ENCODE measurements at places on chromosomes 16 and 17. TPM values are rescaled to one million over a fixed set of nuclear protein-coding genes. Genes with fewer than 3 reads are reported as not detected.

- DNase-seq = no peak
Measured at GRCh38 chr17:79865351-79866210, 26.3 kb upstream of the CBX4 start.

- no peak for DNase-seq
Measured at GRCh38 chr17:16934836-16935235, 37.1 kb downstream of the TNFRSF13B start.

Gene PLEKHG4
- 17.2 TPM for polyA plus RNA-seq

Gene PRDM7
- polyA plus RNA-seq = not detected

Gene CLEC19A
- polyA plus RNA-seq = not detected

DNA sequence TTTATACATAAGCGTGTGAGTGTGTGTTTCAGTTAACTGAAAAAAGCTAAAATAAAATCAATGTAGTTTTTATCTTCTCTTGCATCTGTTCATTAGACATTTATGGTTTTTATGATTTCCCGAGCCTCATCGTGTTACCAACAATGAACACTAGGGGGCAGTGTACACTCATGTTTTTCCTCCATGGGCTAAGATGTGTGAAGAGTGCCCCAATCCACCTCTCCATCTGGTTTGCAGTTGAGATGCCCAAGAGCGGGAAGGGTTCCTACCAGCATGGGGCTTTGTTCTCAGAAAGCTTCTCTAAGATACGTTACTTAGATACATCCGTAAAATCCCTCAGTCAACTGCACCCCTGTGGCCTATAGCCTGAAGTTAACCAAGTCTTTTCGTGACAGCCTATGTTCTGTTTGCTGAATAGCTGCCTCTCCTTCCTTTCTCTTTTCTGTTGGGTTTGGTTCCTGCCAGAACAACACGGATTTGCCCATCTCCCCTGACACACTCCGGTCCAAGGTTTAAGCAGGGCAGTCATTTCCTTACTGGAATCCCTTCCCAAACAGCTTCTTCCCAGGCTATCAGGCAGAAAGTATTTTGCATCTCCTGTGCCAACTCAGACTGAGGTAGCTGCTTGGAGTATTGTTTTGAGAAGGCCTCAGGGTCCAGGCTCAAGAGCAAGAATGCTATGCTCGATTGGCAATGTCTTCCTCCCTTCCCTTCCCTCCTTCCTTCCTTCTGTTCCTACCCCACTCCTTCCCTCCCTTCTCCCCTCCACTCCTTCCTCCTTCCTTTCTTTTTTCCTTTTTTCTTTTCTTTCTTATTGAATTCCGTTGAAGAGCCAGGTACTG lies 12.9 kb upstream of the ELAC2 start:
- DNase-seq = peak; percentile 13

- no peak for DNase-seq
Measured at GRCh38 chr17:6913608-6914443, 82.0 kb upstream of the ALOX12 start.

- DNase-seq = peak; percentile 83
Measured at GRCh38 chr16:84730406-84731106, 30.8 kb downstream of the USP10 start.

Gene GRB7
- 0.05 TPM for polyA plus RNA-seq

GRCh38 chr17:78434455-78435329 lies 56.2 kb downstream of the PGS1 start:
- DNase-seq = no peak

DNA sequence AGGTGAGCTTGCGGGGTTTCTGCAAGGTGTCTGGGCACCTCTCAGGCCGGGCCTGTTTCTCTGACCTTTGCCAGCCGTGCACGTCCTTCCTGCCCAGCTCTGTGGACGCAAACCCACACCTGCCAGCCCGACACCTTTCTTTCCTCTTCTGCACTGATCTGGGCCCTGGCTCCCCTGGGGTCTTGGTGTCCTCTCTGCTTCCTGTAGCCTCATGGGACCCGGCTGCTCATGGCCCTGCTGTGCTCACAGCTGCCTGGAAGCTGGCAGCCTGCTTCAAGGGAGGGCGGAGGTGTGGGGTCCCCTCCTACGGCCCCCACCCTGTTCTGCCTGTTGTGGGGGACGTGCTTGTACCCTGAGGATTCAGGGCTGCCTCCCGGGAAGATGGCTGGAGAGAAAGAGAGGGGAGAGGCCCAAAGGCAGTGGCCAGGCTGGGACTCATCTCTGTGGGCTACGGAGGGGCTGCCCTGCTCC lies 342.4 kb downstream of the SEC14L1 start:
- no peak for DNase-seq

Gene INCA1
- 0.29 TPM for polyA plus RNA-seq

GRCh38 chr16:24188021-24188542 lies 68.1 kb upstream of the CACNG3 start:
- no peak for DNase-seq

- DNase-seq = peak; percentile 76
Measured at GRCh38 chr17:82866590-82867191, 26.9 kb upstream of the ZNF750 start.

- DNase-seq = no peak
Measured at GRCh38 chr17:83085103-83085502, 5.7 kb downstream of the METRNL start.

DNA sequence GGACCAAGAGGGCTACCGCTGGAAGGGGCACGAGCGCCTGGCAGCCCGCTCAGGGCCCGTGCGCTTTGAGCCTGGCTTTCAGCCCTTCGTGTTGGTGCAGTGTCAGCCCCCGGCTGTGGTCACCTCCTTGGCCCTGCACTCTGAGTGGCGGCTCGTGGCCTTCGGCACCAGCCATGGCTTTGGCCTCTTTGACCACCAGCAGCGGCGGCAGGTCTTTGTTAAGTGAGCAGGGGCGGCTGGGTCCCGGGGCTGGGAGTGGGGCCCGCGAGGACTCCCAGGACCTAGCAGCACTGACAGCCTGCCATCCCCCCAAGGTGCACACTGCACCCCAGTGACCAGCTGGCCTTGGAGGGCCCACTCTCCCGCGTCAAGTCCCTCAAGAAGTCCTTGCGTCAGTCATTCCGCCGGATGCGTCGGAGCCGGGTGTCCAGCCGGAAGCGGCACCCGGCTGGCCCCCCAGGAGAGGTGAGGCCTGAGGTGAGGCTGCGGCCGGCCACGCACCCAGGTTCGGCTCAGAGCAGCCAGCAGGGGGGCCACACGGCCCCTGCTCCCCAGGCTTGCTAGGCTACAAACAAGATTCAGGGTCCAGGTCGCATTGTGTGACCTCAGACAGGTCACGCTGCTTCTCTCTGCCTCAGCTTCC lies 17.4 kb upstream of the MYO15B start:
- no peak for DNase-seq

- no peak for DNase-seq
Measured at GRCh38 chr16:73549984-73550631, 502.2 kb upstream of the ZFHX3 start.

DNA sequence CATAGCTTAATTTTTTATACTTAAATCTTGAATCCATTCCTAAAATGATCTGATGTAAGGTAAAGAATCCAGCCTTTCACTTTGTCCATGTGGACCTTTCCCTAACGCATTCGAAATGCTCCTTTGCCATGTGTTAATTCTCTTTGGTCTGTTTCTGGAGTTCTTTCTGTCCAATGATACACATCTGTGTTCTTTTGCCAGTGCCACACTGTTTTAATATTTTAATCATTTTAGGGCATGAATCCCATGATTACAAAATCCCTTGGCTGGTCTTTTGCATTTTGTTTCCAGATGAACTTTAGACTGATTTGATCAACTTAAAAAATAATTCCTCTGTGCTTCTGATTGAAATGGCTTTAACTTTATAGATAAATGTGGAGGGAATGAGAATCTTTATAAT lies 74.1 kb downstream of the NTN1 start:
- no peak for DNase-seq

GRCh38 chr16:78884204-78884603 lies 716.3 kb downstream of the MAF start:
- no peak for DNase-seq

GRCh38 chr17:3695129-3695722 lies 729 bp downstream of the P2RX5 start:
- DNase-seq = no peak

DNA sequence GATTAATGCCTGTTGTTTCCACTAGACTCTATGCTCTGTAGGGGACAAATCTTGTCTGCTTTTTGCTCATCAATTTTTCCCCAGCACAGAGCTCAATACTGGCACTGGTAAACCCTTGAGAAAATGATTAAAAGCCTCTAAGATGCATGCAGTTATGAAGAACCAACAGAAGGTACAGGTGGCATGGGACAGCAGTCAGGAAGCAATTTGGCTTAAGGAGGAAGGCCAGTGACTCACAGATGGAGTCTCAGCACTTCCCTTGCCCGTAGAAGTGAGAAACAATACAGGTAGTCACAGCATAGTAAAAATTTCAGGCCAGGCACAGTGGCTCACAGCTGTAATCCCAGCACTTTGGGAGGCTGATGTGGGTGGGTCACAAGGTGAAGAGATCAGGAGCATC lies 504.7 kb upstream of the RBFOX1 start:
- DNase-seq = no peak

GRCh38 chr16:27650073-27650701 lies 100.2 kb downstream of the KATNIP start:
- DNase-seq = no peak
